D721Med (cell line): ENCODE measurements at places on chromosomes 3 and 15.

GRCh38 chr3:110457508-110457907, 614.1 kb upstream of the NECTIN3 start:
- DNase-seq, result no peak

DNA sequence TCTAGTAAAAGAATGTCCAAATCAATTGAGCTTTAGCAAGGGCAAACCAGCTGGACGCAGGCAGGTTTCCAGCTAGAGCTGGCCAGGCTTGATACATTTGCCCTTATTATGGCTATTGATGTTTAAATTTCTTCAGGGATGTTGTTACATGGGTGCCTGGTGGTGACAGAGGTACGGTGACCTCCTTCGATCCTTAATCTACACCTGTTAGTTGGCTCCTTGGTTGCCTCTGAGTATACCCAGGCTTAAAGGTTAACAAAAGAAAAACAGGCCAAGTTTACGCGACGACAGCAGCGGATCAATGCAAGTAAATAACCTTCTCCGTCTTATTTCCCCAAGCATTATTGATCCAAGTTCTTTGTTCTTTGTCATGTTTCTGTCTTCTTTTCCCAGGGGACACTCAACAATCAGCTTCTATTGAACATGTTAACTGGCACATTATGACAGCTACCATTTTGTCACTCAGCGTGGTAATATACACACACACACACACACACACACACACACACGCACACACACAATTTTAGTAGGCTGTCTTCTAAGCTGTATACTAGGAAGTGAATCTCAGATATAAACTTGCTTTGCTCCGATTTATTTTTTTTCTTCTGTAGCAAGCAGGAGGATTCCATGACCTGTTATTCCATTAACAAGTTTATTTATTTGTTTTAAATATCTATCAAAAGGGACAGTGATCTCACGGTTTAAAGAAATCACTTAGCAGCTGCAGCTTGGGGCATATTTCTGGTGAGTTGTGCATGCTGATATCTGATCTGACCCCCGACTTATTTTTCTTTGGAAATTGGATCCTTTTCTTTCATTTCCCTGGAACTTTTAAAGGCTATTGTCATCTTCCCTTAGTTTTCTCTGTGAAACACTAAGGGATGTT, 844.7 kb downstream of the MCTP2 start:
- DNase-seq, result no peak

DNA sequence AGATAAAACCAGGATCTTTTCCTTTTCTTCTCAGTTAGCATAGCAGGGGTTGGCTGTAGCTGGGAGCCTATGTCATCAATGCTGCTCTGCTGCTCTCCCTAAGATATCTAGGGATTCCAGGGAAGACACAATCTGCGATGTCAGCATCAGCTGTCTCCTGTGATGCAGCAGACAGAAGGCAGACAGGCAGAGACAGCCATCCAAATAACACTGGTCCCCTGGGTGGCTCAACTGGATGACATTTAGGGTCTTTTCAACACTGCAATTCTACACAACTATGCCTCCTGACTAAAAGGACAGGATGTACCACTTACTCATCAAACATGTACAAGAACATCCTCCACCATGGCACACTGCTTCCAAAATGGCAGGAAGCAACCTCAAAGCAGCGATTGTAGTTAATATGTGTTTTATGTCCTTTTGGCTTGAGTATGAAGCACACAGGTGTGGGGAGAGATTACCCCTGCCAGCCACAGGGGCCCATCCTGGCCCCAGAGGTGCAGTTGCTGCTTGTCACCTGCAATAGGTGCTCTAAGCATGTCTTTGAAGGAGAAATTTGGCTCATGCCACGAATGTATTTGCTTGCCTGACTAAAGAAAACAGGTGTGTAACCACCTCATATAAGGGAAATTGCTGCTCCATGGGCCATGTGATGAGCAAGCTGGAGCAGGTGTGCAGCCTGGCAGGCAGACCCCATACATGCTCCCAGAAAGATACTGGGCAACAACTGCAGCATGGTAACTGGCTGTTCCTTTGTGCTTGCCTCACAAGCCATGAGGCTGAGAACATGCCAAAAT, 357.8 kb downstream of the VPS13C start:
- DNase-seq, result no peak

DNA sequence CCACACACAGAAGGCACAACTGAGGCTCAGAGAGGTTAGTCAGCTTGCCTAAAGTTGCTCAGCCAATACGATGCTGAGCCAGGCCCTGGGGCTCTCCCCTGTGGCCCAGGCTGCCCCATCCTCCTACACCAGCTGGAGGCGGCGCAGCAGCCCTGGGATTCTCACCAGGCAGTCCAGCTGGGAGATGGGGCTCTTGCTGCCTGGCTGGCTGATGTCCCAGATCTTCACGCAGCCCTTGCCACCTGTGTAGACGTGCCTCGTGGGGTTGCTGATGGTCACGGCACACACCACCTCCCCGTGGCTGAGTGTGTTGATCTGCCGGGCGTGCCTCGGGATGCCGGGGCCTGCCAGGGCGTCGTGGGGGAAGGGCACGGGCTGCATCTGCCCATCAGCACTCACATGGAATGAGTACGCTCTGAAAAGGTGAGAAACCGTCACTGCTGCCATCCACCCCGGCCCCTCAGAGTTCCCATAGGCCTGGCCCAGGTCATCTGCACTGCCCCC, 42.8 kb downstream of the TLE3 start:
- DNase-seq, result no peak

- DNase-seq, result no peak
These were observed 986 bp downstream of the KPNA4 start for GRCh38 chr3:160564258-160564911.

GRCh38 chr3:47310391-47310790, 27.6 kb downstream of the KLHL18 start:
- no peak for DNase-seq

GRCh38 chr15:88834211-88834812, 31.1 kb downstream of the ACAN start:
- DNase-seq, result no peak

DNA sequence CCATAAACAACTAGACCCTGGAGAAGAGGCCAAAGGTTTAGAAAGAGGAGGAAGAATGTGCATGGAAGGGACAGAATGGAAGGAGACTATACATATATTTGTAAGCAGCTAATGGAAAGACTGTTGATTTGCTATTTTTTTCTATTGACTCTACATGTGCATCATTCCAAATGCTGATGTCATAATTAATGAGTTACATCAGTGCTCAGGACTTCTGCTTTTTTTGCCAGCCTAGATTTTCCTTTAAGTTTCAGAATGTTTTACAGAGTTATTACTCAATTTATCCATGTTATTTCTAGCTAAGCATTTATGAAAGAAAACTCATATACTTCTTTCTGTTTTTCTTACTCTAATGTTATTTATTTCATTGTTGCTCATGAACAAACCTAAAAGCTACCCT, 62.6 kb upstream of the VGLL3 start:
- no peak for DNase-seq

DNA sequence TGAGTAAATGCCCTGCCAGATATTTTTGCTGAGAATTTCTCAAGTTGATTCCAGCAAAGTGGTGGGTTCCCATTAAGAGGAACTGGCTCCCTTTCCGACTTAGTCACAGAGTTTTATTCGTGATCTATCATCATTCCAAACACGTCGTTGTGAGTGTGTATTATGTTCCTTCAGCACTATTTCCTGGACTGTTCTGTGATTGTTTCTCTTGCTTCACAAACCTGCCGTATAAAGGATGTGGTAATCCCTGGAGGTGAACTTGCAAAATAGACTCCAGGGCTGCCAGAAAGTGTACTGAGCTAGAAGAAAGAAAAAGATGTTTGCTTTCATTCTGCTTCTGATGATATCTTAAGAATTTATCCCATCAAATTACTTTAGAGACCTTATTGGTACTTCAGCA, 14.5 kb upstream of the CAPN3 start:
- no peak for DNase-seq

DNA sequence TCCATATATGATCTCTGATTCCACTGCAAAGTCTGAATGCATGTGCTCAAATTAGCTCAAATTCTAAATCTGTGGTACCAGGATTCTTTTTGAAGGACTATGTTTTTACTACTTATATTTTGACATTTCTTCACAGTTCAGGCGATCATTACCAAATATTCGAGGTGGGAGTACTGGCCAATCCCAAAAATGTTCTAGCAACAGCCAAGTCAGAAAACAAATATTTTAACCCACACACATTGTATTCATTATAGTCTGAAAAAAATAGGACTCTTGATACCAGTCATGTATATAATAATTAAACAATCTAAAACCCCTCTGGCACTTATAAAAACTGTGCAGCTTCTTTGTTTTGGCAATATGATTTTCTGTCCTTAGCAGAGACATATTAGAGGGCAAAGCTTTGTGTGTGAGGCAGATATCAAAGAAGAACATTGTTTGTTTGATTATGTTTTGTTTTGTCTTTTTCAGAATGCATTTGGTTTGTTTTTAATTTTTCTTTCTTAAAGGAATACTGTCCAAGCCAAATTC, 37.4 kb downstream of the FGF7 start:
- DNase-seq, result no peak
